ENCODE measurements at places on chromosomes 3 and 15. TPM values are rescaled to one million over a fixed set of nuclear protein-coding genes. Genes with fewer than 3 reads are reported as not detected.

GRCh38 chr15:58490888-58491473 lies 59.2 kb downstream of the LIPC start:
- DNase-seq: no peak

DNA sequence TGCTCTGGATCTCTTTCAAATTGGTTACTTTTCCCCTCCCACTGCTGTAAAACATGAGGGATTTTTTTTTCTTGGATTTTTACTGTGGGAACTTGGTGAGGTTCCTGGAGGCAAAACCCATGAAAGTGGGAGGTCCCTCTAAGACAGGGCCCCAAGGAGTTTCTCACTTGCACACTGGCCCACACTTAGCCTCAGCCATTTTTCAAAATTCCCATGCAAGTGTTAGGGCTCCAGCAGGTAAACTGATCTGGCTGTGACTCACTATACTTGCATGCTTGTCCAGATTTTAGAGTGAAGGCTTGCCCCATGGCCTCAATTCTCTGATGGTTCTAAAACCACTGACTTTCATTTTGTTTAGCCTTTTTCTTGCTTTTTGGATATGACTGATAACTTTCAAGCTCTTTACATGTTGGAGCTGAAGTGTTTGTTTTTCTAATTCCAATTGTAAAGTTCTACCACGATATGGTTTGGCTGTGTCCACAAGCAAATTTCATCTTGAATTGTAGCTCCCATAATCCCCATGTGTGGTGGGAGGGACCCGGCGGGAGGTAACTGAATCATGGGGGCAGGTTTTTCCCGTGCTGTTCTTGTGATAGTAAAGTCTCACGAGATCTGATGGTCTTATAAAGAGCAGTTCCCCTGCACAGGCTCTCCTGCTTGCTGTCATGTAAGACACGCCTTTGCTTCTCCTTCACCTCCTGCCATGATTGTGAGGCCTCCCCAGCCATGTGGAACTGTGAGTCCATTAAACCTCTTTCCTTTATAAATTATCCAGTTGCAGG lies 37.7 kb downstream of the MCCC1 start:
- no peak for DNase-seq

- no peak for DNase-seq
These were observed 357.7 kb downstream of the ROBO1 start for GRCh38 chr3:79410136-79410535.

DNA sequence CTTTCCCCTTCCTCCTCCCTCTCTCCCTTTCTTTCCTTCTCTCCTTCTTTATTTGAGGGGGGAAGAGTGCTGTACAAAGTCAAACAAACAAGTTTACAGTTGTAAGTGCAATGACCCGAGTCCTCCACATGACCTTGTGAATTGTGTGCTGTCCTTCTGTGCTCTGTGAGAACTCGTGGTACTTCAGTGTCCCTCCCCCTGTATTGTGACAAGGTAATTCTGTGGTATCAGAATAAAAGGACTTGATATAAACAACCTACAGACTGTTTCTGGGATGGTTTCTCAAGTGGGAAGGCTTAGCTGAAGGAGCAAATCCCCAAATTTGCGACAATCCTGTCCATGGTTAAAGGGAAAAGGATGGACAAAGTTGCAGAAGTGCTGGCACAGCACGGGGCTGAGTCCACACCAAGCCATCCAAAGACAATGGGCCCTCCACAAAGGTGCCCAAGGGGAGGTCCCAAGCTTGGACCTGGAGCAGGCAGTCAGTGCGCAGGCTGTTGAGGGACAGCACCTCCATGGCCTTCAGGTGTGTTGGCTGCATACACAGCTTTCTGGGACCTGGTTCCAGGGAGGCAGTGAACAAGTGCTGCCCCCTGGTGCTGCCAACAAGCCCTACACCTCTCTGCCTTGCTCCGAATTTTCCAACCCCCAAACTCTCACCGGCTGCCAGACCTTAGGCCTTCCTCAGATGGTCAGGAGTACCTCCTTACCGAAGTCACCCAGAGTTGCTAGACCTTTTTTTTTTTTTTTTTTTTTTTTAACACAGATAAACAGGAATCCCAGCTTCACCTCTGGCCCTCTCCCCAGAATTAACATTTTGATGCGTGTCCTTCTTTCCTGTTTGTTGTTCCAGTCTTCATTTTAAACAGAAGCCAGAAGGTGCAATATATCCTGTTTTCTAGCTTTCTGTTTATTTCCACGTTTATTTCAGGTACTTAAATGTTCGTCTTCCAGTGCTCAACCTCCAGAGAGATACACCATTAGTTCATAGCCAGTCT lies 2.6 kb upstream of the APEH start:
- peak; percentile 75 for DNase-seq

- no peak for DNase-seq
These were observed 27.9 kb upstream of the SLC30A4 start for GRCh38 chr15:45550436-45550835.

DNA sequence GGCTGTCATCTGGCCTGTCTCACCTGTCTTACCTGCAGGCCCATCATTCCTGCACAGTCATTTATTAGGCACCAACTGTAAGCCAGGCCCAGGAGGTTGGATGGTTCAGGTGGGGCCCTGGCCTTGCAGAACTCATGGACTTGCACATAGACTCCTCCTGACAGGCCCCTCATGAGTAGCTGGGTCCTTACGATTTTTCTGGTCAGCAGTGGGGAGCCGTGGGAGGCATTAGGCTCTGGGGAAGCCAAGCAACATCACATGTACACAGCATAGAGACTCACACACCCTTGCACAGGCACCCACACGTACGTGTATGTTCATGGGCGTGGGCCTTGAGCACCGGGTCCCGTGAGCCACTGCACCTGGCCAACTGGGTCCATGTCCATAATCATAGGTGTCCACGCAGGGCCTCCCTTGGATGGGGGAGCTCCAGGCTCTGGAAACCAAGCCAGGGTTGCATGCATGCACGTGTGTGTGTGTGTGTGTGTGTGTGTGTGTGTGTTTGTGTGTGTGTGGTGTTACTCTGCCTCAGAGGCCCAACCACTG lies 20.3 kb downstream of the CISH start:
- DNase-seq: no peak

DNA sequence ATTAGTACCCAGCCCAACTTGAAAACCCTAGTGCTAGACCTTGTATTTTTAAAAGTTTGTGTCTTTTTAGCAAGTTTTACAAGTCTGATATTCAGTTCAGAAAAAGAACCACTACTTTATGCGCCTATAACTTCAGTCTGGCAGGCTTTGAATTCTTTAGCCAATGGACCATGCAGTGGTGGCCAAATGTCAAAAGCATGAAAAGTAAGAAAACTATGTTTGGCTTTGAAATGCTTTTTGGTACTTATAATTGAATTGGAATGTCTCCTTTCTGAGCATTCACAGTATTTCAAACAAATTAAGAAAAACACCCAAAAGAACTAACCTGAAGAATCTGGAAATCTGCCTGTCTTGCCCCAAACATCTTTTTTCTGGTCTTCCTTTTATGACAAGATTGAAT lies 12.8 kb downstream of the WDR48 start:
- no peak for DNase-seq

DNA sequence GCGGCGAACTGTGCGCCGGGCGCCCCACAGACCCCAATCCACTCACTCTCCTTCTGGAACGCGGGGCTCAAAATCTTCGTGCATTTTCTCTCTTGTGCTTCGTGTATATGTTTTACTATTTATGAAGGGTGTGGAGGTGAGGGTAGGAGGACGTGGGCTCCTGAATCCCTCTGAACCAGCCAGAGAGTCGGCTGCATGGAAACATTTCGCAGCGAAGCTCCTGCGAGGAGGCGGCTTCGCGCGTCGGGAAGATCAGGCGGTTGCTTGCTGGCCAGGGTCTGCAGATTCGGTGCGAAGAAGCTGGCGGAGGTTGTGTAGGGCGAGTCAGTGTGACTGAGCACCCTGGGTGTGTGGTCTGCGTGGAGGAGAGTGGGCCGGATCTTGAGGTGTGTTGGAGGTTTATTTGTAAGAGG lies 1.1 kb downstream of the CNTN4 start:
- no peak for DNase-seq

DNA sequence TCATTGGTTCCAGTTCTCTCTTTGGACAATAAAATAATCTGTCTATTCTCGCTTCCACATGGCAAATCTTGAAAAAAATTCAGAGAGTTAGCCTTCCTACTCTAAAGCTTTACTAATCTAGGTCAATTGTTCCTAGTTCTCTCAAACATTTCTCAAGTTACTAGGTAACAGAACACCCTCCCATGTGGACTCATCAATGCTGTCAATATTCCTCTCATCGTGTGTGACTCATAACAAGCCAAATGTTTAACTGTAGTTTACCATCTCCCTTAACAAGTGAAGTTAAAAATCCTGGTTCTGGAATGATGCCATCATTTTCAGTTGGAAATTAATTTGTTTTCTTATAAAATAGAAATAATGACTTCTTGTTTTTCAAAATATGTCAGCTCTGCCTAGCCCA lies 438.6 kb downstream of the ROBO1 start:
- DNase-seq: no peak

- no peak for DNase-seq
These were observed 9.7 kb downstream of the ATP8B4 start for GRCh38 chr15:50109076-50109987.

DNA sequence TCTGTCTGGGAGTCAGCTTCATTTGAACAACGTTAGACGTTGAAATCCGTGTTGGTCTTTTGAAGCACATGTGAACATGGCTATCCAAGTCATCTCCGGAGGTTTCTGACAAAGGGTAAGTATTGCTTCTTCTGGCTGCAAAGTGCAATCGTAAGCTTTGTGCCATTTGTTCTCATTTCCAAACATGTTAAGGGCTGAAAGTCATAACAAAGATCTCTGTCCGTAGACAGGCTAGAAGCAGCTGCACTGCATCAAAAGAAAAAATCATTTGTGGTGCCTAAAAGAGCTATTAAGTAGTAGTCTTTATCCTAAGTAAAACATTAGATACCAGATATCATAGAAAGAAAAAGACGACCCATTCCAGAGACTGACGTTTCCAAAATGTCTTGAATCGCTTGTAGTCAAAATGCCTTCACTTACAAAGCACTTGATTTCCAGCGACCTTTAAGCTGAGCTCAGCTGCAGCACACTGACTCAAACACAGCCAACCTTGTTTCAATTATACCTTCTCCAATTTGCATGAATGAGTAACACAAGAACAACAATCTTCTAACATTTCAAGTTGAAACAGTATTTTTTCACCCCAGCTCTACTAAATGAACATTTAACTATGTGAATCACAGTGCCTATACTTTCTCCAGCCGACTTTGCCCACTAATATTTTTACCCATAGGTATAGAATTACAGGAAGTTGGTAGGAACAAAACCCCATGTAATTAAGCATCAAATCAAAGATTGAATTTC lies 76.6 kb downstream of the NEDD4 start:
- DNase-seq: no peak

DNA sequence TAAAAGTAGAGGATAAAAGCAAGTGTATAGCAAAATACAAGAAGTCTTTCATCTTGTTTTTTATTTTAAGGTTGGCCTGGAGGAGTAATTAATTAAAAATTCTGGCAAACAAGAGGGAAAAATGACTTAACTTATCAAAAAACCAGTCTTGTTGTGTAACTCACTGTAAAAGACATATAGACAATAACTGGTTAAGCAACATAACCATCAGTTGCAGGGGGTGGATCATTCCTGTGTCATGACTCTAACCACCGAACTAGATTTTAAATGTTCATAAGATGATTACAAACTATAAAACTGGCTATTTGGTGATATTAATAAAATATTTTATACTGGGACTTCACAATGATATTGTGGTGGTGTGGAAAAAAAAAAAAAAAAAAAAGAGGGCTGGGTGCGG lies 130.6 kb downstream of the STAG1 start:
- DNase-seq: peak; percentile 72

DNA sequence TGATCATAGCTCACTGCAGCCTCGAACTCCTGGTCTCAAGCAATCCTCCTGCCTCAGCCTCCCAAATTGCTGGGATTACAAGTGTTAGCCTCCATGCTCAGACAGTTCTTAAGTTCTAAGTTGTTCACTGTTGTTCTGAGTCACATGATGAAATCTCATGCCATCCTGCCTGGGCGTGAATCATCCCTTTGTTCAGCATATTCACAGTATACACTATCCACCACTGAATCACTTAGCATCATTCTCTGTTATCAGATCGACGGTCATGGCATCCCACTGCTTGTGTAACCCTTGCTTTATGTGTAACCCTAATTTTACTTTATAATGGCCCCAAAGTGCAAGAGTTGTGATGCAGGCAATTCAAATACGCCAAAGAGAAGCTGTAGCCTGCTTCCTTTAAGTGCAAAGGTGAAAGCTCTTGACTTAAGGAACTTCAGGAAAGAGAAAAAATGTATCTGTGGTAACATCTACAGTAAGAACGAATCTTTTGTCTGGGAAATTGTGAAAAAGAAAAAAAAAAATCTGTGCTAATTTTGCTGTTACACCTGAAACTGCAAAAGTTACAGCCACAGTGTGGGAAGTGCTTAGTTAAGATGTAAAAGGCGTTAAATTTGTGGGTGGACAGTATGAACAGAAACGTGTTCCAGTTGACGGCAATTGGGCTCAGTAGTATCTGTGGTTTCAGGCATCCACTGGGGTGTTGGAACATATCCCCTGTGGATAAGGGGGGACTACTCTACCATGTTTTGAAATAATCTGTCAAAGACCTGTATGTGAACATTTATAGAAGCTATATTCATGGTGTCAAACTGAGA lies 80.6 kb downstream of the PCOLCE2 start:
- DNase-seq: peak; percentile 20

DNA sequence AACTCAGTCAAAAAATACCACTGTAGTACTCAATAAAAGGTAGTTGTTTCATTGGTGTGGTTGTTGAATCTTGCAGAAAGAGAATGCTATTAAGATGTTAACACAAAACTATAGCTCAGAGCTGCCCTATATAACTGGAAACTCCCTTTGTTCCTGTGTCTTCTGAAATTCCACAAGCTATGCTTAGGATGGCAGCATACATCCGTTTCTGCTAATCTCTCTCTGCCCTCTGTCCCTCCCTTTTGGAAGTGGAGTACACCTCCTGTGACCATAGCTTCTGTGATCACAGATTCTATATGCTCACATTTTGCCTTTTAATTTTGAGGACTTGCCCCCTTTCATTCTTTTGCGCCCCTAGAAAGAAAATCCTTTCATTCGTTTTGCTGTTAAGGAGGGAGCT lies 33.7 kb downstream of the ARPP21 start:
- no peak for DNase-seq

DNA sequence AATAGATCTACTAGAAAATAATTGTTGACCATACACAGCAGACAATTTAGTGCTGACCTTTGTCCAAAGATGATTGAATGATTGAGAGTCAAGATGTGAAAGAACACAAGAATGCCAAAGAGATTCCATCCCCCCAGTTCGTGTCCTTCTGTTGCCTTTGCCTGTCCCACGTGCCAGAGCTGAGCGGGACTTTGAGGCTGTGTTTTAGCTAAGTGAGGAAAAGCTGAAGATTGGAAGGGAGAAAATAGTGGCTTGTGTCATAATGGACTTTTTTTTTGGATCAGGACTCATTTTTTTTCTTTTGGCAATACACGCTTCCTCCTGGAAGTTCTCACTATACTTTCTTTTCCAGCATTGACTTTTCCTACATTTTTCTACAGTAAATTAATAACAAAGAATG lies 206.6 kb upstream of the MDFIC2 start:
- no peak for DNase-seq

GRCh38 chr3:157515398-157515797 lies 12.2 kb upstream of the VEPH1 start:
- DNase-seq: no peak

The GALNT15 gene
- not detected for total RNA-seq

The UPK1B gene
- not detected for total RNA-seq

The A4GNT gene
- total RNA-seq: not detected

The SGO1 gene
- total RNA-seq: 18.3 TPM

The ISG20 gene
- total RNA-seq: 5.2 TPM

The CLDN16 gene
- 0.20 TPM for total RNA-seq

The C2CD4A gene
- total RNA-seq: 0.09 TPM

The ADCY5 gene
- total RNA-seq: not detected

The KNL1 gene
- 16.2 TPM for total RNA-seq

Data from PC-9 (cell line).